ENCODE measurements at places on chromosomes 7 and 10.

DNA sequence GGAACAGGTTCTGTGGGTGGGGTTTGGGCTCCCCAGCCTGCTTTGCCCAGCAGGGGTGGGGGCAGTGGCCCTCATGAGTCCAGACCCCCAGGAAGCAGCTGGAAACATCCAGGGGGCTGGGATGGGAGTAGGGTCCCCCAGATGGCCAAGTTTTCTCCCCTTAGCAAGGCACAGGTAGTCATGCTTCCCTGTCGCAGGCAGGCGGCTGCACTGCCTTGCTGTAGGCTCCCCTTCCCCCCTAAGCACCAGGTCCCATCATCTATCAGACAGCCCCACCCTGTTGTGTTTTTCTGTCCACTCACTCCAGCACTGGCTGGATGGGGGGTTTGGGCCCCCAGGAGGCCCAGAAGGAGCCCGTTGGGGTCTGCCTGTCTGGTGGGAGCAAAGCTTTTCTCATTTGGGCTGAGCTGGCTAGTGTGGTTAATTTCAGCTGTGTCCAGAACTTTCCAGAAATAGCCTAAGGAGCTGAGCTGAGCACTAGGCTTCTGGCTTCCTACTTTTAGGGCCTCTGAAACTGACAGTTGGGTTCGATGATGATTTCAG lies 7.9 kb downstream of the BRI3 start:
- no peak for DNase-seq

DNA sequence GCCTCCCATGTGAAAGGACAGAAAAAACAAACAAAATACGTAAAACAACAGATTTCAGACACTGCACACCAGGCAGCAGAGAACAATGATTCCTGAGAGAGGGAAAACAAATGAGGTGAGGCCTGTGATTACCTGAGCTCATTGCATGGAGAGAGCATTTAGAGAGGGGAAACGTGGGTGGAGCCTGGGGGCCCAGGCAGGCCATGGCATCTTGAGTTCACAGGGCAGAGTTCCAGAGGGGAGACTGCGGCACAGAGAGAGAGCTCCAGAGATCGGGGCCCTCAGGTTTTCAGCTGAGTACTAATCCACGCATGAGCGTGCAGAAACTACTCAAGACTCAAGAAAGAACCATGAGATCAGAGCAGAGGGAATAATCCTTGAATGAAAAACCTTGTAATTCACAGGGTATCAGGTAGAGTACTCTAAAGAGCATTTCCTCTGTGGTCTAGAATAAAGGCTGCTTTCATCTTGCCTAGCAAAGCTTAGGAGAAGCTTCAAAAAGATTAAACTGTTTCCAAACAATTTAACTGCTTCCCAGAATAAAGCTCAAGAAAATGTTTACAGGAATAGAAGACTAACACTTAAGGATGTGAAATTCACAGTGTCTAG lies 46.6 kb upstream of the ARHGAP12 start:
- no peak for DNase-seq

DNA sequence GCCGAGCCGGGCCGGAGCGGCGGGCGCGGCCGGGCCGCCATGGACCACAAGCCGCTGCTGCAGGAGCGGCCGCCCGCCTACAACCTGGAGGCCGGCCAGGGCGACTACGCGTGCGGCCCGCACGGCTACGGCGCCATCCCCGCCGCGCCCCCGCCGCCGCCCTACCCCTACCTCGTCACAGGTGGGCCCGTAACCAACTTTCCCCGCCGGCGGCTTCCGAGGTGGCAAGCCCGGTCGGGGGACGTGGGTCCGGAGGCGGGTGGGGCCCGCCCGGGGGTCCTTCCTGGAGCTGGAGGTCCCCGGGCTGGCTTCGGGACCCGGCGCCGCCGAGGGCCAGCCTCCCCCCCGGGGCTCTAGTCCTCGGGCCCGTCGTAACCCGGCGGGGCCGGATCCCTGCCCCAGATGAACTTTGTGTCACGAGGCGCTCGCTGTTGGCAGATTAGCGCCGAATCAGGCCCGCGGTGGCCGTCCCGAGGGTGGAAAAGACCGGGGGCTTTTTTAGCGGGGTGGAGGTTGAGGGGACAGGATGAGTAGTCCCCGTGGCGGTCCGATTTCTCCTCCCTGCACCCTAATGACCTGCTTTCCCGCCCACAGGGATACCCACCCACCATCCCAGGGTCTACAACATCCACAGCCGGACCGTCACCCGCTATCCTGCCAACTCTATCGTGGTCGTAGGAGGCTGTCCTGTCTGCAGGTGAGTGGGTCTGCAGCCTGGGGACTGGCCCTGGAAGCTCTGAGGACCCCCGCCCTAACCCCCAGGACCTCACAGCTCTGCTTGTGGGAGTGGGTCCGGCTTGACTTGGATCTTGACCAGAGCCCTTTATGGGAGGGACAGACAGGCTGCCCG lies 496 bp downstream of the BRI3 start:
- DNase-seq, result peak; percentile 25

- no peak for DNase-seq
Observed at GRCh38 chr10:69835875-69836730, 34.4 kb downstream of the COL13A1 start.

DNA sequence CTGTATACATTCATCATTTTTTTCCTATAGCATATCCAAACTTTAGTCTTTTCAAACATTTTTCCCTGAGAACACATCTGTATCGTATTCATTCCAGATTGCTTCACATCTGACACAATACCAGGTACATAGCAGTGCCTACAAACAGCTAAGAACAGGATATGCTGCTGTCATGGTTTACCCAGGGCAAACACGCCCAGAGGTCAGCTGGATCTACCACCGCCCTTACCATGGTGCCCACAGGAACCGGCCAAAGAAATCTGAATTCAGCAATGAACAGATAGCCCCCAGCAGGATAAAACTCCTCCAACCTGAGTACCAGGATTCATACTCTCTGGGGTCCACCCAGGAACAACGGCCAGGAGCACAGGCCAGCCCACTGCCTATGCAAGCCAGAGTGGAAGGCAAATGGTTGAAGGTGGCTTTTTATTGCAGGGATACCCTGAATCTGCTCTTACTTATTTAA lies 43.0 kb downstream of the TNS3 start:
- no peak for DNase-seq

DNA sequence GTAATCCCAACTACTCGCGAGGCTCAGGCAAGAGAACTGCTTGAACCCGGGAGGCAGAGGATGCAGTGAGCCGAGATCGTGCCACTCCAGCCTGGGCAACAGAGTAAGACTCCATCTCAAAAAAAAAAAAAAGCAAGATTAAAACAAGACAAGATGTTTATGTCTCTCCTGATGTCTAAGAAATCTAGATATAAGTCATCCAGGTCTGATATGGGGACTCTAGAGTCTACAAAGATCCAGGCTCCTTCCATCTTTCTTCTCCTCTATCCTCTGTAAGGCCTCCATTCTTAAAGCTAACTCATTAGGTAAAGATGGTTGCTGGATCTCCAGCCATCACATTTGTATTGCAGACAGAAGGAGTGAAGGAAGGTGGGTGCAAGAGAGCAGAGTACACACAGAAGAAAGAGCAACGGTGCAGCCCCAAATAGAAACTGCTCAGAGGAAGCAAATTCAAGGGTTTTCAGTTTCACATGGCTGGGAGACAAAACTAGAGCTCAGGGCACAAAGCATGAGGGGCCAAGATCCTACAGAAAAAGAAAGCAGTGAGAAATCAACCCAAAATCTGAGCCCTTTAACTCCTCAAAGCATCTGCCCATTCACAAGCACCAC lies 57.6 kb downstream of the USP6NL start:
- DNase-seq, result no peak

- DNase-seq, result no peak
Observed at GRCh38 chr7:93697901-93698300, 123.4 kb upstream of the CALCR start.

GRCh38 chr10:50552771-50553535 lies 70.8 kb downstream of the SGMS1 start:
- peak; percentile 41 for DNase-seq

GRCh38 chr10:113616244-113617074 lies 47.4 kb downstream of the NRAP start:
- DNase-seq, result peak; percentile 39

DNA sequence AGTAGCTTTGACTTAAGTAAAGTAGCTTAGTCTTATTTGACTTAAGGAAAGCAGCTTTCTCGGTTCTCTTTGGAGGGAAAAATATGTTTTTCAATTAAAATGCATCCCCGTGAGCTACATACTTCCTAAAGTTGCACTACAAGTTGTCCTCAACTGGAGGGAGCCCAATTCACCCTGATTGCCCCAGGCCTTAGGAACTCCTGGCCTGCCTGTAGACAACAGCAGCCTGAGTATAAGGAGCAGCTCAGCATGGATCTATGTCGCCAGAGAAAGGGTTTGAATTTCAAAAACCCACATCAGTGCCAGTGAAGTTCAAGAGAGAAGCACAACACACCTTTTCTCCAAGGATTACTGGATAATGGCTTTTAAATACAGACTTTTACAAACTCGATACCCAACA lies 772.0 kb downstream of the TNS3 start:
- no peak for DNase-seq

- no peak for DNase-seq
Observed at GRCh38 chr7:90671571-90671970, 75.5 kb downstream of the CDK14 start.

DNA sequence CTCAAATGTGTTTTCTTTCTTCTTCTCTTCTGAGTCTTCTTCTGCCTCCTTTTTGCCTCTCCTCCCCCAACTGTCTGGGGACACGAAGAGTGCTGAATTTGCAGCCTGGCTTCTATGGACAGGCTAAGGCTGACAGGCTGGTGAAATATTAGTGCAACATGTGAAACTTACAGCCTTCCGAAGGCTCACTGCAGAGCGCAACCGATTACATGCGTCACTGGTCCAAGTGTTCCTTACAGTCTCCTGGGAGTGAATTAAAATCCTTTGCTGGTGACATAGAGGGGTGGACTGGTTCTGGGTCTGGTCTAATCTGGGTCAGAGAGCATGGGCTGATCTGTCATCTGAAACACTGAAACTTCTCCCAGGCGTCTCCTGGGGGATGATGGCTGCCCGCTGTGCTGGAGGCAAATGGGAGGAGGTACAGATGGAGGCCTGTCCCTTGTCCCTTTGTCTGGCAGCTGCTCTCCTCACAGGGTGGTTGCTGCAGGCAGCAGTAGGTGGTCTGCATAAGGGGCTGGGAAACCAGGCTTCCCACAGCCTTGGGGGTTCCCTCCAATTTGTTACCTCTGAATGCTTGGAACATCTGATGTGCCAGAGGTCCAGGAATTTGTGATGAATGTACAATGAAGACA lies 143.8 kb upstream of the BMPER start:
- DNase-seq, result no peak

DNA sequence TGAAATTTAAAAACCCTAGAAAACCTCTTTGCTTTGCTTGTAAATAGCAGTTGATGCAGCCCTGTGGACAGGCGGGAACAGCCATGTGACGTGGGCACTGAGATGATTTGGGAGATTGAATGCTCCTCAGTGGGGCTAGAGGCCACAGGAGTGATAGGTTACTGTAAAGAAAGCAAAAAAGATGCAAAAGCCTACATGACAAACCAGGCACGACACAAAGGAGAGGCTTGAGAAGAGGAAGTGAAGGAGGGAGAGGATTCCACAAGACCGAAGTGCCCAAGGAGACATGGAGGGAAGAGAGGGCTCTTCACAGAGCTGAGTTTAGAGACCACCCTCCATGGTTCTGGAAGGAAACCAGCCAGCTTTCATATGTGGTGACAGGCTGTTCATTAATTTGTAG lies 25.7 kb downstream of the IKZF1 start:
- DNase-seq, result no peak

DNA sequence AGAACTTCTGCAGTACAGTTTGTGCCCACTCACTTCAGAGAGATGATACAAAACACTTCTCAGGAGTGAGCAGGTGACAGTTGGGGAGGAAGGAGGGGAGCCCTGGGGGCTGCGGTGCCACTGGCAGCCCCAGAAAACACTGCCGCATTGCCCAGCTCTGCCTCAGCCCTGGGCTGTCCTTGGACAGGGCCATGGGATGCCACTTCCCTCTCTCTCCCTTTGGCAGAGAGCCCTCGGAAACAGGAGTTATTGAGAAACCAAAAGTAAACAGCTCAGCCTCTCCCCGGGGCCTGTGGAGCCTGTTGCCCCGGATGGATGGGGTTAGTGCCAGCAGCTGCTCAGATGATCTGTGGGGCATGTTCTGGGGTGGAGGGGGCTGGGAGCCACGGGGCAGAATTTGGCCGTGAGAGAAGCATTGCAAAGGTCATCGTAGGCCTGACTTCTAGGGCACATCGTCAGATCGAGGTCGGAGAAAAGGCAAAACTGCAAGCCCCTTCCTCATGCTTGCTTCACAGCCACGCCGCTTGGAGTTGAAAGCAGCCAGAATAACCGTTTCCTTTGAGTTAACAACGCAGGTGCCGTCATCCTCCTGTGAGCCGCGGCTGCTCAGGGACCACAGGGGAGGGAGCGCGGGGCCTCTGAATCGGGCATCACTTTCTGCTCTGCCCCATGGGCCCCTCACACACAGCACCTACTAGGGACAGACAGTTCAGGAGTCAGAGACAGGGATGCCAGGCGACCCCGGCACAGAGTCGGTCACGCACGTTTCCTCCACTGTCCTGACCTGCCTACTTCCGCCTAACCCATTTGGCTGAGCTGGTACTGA lies 256.4 kb downstream of the CAMK1D start:
- no peak for DNase-seq

DNA sequence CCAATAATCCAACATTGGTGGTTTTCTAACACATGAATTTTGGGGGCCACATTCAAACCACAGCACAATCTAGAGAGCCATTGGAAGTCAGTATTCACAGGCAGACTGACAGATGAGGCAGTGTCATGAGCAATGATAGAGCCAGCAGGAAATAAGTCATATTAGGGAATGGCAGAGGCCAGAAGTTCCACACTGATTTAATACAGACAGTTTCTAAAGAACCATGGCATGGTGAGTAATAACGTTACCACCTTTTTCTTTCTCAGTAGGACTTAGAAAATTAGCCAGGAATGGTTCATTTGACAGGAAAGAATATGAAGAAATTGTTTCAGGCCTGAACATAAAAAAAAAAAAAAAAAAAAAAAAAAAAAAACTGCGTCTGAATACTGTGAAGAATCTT lies 210.3 kb downstream of the GPAM start:
- no peak for DNase-seq

- no peak for DNase-seq
Observed at GRCh38 chr7:30650421-30650808, 31.8 kb downstream of the CRHR2 start.
